ENCODE measurements at places on chromosomes 1 and 21.

DNA sequence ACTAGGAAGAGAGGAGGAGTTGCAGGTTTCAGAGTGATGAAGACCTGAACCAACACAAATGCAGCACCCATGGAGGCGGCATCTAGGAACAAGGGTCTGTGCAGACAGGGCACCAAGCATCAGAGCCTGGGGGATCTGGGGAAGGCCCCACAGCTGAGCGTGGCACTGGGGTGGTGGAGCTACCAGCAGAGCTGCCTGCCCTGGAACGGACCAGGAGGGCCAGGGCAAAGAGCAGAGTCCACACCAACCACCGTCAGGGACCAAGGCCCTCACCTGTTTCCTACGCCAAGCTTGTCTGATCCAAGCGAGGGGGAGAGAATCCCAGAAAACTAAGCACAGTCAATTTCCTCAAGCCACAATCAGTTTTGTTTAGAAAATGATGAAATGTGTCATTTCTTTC is 79.0 kb upstream of the SYT6 start:
- DNase-seq, result no peak
- H3K4me1 ChIP-seq, result no peaks in the 10 kb centered on the region
- H3K27ac ChIP-seq, result no peak overlapping the region
- no peaks in the 10 kb centered on the region for H3K36me3 ChIP-seq
- no peak overlapping the region for H3K4me3 ChIP-seq

DNA sequence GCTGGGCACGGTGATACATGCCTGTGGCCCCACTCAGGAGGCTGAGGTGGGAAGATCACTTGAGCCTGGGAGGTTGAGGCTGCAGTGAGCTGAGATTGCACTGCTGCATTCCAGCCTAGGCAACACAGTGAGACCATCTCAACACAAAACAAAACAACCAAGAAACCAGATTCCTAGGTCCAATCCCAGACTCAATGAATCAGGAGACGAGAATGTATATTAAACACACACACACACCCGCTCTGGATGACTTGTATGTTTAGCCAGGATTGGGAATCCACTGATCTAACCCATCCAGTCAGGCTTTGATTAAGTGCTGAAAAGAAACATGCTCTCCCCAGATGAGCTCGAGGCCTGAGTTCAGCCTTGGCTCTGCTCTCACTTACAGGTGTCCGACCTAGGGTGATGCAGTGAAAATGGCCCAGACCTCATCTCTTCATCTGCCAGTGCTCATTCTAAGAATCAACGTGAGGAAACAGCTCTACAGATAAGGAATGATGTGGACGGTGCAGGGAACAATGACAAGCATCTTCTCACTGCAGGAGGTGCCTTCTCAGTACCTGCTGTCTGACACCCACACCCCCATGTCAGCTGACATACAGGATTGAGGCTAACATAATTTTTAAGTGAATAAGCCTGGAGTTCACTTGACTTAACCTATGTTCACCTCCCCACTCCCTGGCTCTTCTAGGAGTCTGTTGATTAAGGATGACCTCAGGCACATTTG is 15.3 kb upstream of the SRSF4 start:
- no peak overlapping the region for H3K4me3 ChIP-seq
- H3K27me3 ChIP-seq, result no peaks in the 10 kb centered on the region
- no peak overlapping the region for H3K27ac ChIP-seq
- H3K4me1 ChIP-seq, result peaks cover 12% of the 10 kb centered on the region

GRCh38 chr1:31224068-31224467 is 15.6 kb downstream of the NKAIN1 start:
- no peaks in the 10 kb centered on the region for H3K36me3 ChIP-seq
- no peak for DNase-seq
- peaks cover 75% of the 10 kb centered on the region for H3K27me3 ChIP-seq
- no peak overlapping the region for H3K27ac ChIP-seq

GRCh38 chr1:243364330-243364729 is 108.5 kb downstream of the SDCCAG8 start:
- H3K27ac ChIP-seq, result no peak overlapping the region
- no peaks in the 10 kb centered on the region for H3K36me3 ChIP-seq
- no peak overlapping the region for H3K4me3 ChIP-seq
- no peaks in the 10 kb centered on the region for H3K4me1 ChIP-seq
- no peak for DNase-seq

DNA sequence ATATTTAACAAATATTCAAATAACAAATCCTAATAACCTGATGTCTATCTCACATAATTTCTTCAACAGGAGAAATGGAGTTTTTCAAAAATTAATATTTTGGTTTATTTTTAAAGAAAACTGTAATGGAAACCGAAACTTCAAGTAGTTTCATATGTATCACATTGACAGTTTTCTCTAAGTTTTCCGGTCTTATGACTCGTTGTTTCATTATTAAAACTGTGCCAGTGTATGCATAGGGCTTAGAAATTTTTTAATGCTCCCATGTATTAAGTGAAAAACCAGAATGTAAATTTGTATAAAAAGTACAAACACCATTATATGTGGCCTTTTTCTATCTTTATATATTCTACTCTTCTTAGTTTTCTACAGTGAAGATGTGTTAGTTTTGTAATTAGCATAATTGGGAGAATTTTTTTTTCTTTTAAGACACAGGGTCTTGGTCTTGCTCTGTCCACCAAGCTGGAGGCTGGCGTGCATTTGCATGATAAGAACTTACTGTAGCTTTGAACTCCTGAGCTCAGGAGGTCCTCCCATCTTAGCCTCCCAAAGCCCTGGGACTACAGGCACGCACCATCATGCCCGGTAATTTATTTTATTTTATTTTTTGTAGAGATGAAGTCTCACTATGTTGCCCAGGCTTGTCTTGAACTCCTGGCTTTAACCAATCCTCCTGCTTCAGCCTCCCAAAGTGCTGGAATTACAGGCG is 43.9 kb upstream of the SAMSN1 start:
- peak overlapping the region; percentile 2 for H3K27ac ChIP-seq
- H3K36me3 ChIP-seq, result no peaks in the 10 kb centered on the region
- H3K4me3 ChIP-seq, result no peak overlapping the region
- no peaks in the 10 kb centered on the region for H3K27me3 ChIP-seq

- peaks cover 50% of the 10 kb centered on the region for H3K4me1 ChIP-seq
- no peaks in the 10 kb centered on the region for H3K36me3 ChIP-seq
- peaks cover 1% of the 10 kb centered on the region for H3K27me3 ChIP-seq
- H3K4me3 ChIP-seq, result no peak overlapping the region
- H3K27ac ChIP-seq, result no peak overlapping the region
These were observed 64.6 kb downstream of the TRIM11 start for GRCh38 chr1:228341814-228342626.

DNA sequence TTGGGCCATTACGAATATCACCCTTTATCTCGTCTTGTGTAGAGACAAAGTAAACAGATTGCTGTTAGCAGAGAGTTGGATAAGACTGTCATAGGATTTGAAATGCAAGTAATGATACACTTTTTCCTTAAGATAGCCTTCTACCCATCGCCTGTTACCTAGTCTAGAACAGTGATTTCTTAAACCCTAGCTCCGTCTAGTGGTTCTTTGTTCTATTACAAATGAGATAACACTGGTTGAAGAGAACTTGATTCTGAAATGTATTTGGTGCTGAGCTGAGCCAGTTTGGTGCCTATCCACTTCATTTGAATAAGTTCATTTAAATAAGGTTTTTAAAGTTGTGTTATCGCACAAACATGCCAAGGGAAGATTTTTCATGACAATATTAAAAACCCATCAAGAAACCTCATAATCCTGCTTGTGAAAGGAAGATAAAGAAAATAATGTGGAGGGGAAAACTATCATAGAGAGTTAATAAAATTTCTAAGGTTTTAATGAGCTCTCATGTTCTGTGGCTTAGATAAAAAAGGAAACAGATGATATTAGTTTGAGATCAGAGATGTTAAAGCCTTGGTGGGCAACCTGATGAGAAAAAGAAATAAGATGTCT is 1.5 kb upstream of the KCNH1 start:
- peaks cover 12% of the 10 kb centered on the region for H3K27me3 ChIP-seq
- no peaks in the 10 kb centered on the region for H3K36me3 ChIP-seq
- no peak overlapping the region for H3K27ac ChIP-seq
- no peaks in the 10 kb centered on the region for H3K4me1 ChIP-seq
- DNase-seq, result peak; percentile 33

DNA sequence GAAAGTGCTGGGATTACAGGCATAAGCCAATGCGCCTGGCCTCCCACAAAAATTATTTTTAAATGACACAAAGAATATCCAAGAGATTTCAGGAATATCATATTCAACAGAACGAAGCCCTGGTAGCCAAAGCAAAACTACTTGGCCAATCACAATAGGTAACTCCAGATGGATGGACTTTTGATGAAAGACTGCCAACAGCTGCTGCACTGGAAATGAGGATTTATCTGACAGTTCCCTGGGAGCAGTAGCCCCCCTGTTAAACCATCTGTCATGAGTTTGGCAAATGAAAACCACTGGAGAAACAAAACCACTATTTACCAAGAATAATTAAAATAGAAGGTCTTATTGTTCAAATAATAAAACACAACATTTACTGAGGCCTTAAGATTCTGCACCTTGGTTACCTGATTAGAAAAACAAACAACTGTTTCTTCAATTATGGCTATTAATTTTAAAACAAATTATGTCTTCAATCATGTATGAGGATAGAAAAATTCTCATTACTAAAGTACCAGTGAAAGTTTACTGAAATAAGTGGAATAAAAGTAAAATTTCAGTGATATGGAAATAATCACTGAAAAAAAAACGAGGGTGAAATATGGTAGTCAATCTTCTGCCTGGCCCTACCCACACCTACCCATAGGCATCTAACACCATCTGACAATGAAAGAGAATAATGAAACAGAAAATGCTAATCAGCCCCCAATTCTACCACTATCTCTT is 34.3 kb upstream of the PSMG1 start:
- no peak overlapping the region for H3K27ac ChIP-seq
- H3K27me3 ChIP-seq, result no peaks in the 10 kb centered on the region
- peaks cover 76% of the 10 kb centered on the region for H3K36me3 ChIP-seq
- no peak for DNase-seq

GRCh38 chr1:115647919-115648650 is 6.3 kb downstream of the VANGL1 start:
- DNase-seq, result peak; percentile 55
- H3K27ac ChIP-seq, result peak overlapping the region; percentile 80
- H3K27me3 ChIP-seq, result no peaks in the 10 kb centered on the region
- H3K36me3 ChIP-seq, result peaks cover 31% of the 10 kb centered on the region
- no peak overlapping the region for H3K4me3 ChIP-seq
- peaks cover 70% of the 10 kb centered on the region for H3K4me1 ChIP-seq

- H3K4me1 ChIP-seq, result peaks cover 27% of the 10 kb centered on the region
- H3K36me3 ChIP-seq, result no peaks in the 10 kb centered on the region
- DNase-seq, result peak; percentile 89
- no peaks in the 10 kb centered on the region for H3K27me3 ChIP-seq
- peak within 1 kb of the TSS; percentile 12 for H3K4me3 ChIP-seq
- H3K27ac ChIP-seq, result no peak within 1 kb of the TSS
These were observed at the start of gene LMOD1 for GRCh38 chr1:201946224-201946908. TSS of gene LMOD1 (minus strand) at chr1:201946548. CDS start at chr1:201946340, 208 bp downstream.

- no peaks in the 10 kb centered on the region for H3K27me3 ChIP-seq
- H3K36me3 ChIP-seq, result no peaks in the 10 kb centered on the region
- H3K27ac ChIP-seq, result no peak overlapping the region
These were observed 29.8 kb downstream of the TAS1R2 start for GRCh38 chr1:18829671-18830070.

- no peaks in the 10 kb centered on the region for H3K36me3 ChIP-seq
- H3K27me3 ChIP-seq, result 0 out of 2 replicates have a peak, but pooled peaks cover 8% of the 10 kb centered on the region
- DNase-seq, result no peak
- no peak overlapping the region for H3K4me3 ChIP-seq
These were observed 154.3 kb downstream of the IGSF21 start for GRCh38 chr1:18261891-18262290.

- no peak for DNase-seq
- no peaks in the 10 kb centered on the region for H3K4me1 ChIP-seq
- no peaks in the 10 kb centered on the region for H3K27me3 ChIP-seq
- no peak overlapping the region for H3K4me3 ChIP-seq
- no peak overlapping the region for H3K27ac ChIP-seq
- H3K36me3 ChIP-seq, result no peaks in the 10 kb centered on the region
These were observed 525.1 kb downstream of the LMO4 start for GRCh38 chr1:87853576-87854351.

DNA sequence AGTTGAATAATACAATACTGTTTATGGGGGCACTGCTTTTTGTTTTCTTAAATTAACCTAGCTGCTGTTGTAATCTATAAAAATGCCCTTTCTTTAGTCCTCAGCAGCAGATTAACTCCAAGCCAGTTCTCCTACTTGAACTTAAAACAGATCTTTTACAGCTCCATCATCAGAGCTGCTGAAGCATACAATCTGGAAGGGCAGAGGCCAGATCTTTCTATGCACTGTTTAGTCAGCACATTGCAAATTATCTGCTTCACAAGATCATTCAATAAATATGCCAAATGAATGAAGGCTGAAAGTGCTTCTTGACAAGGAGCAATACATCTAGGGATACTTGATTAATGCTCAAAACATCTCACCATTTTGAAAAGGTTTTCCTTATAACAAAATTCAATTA is 115.8 kb downstream of the PLPPR5 start:
- H3K27ac ChIP-seq, result no peak overlapping the region
- no peaks in the 10 kb centered on the region for H3K27me3 ChIP-seq
- H3K4me3 ChIP-seq, result no peak overlapping the region

GRCh38 chr1:56200896-56201295 is 378.5 kb downstream of the PLPP3 start:
- H3K36me3 ChIP-seq, result no peaks in the 10 kb centered on the region
- no peaks in the 10 kb centered on the region for H3K27me3 ChIP-seq
- H3K27ac ChIP-seq, result no peak overlapping the region

DNA sequence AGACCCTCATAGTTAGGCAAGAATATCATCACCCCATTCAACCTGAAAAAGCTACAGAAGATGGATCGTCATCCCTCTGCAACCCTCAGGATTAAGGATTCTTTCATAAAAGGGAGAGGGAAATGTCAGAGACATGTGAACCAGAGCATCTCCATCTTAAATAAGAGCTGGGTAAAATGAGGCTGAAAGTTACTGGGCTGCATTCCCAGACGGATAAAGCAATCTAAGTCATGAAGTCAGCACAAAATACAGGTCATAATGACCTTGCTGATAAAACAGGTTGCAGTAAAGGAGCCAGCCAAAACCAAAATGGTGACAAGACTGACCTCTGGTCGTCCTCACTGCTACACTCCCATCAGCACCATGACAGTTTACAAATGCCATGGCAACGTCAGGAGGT is 22.6 kb downstream of the PRDX6 start:
- no peaks in the 10 kb centered on the region for H3K27me3 ChIP-seq
- H3K4me3 ChIP-seq, result no peak overlapping the region
- H3K27ac ChIP-seq, result no peak overlapping the region

- no peaks in the 10 kb centered on the region for H3K4me1 ChIP-seq
- no peaks in the 10 kb centered on the region for H3K27me3 ChIP-seq
- H3K36me3 ChIP-seq, result no peaks in the 10 kb centered on the region
- no peak overlapping the region for H3K27ac ChIP-seq
- no peak for DNase-seq
These were observed 19.6 kb upstream of the CBR3 start for GRCh38 chr21:36115138-36115730.

DNA sequence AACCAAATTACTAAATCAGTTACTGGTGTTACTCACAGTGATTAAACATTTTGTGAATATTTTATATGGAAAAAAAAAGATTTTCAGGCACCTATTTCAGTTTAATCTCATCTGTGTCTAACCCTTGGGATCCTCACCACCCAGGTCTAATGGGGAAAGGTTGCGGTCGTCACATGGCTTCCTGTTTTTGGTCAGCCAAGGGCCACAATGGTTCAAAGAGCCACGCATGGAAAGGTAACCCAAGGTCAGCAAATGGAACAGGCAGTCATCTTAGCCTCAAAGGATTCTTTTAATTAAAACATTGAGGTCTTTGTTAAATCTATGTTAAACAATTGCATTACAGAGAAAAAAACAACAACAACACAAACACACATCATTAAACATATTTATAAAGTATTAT is 21.9 kb downstream of the SRSF4 start:
- H3K27ac ChIP-seq, result no peak overlapping the region
- H3K4me3 ChIP-seq, result no peak overlapping the region
- peaks cover 30% of the 10 kb centered on the region for H3K4me1 ChIP-seq
- DNase-seq, result no peak
